ENCODE measurements at places on chromosomes 6 and 20.
A peak's percentile ranks its signal among the peaks of the same experiment; 100 is the strongest.

GRCh38 chr20:20225325-20226043 is 142.4 kb upstream of the INSM1 start:
- no peak for DNase-seq

- no peak for DNase-seq
Observed at GRCh38 chr6:109313139-109313538, 69.1 kb downstream of the CD164 start.

DNA sequence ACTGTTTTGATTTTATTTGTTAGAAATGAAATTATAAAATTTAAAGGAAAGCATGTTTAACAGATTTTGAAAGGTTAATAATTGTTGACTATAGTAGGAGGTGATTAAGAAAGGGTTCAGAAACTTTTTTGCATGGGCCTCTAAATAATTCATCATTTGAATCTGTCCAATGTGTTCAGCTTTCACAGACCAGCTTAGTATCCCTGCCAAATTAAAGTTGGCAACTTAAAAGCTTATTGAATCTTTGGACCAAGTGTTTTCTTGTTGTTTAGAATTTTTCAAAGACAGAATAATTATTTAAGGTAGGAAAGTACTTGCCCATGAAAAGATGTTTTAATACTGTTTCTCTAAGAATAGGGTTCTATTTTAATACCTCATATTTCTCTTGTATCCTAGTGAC is 466.0 kb downstream of the GJA1 start:
- peak; percentile 60 for DNase-seq

DNA sequence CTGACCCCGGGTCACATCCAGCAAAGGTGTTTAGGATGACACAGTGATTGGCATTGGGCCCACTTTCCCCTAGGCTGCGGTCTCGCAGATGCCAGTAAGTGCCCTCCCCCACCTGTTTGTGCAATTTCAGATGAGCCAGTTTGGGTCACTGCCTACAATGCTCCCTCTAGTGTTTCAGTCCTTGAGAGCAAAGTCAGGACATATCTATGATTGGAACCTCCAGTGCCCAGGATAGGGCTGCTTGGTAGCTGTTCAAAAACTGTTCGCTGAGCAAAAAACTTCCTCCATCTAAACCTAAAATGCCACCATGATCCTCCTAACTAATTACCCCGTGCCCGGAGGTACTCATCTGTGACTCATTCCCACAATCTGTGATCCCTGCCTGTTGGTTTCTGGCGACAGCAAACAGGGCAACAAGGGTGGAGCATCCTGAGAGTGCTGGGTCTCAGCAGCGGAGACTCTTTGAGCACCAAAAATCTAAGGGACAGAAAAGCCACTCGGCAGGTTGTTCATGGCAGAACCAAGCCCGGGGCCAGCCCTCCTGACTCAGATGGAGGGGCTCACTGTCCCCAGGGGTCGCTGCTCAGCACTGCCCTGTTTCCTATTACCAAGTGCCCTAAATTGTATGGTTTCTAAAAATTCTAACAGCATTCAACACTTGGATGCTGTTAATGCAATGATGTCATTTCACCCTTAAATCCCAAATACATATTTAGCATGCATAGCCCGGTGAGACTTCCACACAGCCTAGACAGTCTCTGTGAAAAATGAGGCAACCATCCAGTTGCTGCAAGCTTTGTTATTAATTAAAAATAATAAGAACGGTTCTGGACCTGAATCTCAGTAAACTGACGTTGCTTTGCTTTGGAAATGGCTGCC is 5.0 kb downstream of the VSX1 start:
- DNase-seq, result peak; percentile 52

DNA sequence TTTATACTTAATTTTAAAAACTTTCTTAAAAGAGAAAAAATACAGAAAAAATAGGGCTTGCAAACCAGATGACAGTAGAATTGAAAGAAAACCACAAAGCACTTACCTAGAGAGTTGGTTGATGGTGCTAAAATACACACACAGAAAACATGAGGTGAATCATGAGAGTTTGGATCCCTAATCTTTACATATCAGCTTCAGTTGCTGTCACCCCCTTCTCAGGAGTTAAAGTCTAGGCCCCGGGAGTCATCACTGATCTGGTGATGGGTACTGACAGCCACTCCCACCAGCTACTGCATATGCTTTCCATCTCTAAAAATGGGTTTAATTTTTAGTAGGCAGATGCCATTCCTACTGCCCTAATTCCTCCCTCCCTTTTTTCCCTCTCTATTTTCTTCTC is 16.7 kb downstream of the TSBP1 start:
- no peak for DNase-seq

GRCh38 chr6:119201480-119201879 is 123.0 kb upstream of the FAM184A start:
- no peak for DNase-seq

- DNase-seq, result no peak
Observed at GRCh38 chr20:62796699-62797491, 622 bp downstream of the MRGBP start.

GRCh38 chr6:127031511-127031910 is 87.0 kb upstream of the RSPO3 start:
- no peak for DNase-seq

DNA sequence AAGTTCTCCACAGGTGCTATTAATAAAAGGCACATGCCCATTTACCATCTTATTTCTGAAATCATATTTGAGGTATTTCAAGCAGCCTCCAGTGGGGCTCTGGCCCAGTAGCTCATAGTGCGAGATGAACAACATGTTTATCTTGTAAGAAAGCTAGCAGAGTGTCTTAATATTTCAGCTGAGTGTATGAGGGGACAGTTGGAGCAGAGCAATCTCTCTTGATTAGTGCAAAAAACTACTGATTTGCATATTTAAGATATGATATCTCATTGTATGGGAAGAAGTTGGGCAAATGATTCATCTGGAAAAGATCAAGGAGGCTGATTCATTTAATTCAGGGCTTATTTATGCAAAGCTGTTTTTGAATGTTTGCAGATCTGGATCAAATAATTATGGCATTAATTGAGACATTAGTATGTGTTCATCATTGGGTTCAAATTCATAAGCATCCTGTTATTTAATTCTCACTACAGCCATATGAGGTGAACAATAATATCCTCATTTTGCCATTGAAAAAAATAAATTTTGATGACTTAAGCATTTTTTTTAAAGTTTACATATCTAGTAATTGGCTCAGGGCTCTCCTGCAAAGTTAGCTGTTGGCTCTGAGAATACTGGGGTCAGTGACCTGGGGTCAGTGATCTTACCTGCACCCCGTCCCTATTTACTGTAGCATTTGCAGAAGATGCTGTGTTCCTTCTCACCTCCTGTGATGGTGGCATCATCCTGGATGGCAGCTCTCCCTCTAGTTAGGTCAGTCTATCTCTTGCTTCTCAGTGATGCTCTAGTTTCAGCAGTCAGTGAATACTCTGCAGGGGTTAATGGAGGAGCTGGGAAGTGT is 24.1 kb upstream of the GCLC start:
- no peak for DNase-seq

DNA sequence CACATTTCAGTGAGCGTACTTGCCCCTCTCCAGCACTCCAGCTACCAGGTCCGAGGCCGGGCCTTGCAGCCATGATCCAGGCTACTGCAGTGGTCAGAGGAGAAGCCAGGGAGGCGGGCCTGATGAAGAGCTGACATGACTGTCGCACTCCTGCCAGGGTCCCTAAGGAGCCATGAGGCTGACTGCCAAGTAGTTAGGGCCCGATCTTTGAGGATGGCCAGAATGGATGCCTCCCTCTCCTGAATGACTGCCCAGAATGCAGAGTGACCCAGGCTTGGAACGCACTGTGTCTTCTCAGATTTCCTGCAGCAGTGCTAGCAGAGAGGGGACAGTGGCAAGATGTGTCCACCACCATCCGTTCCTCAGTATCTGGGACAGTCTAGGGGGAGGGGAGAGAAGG is 24.7 kb upstream of the LRFN2 start:
- DNase-seq, result no peak

- no peak for DNase-seq
Observed at GRCh38 chr20:46192376-46192944, 74.3 kb downstream of the CD40 start.

DNA sequence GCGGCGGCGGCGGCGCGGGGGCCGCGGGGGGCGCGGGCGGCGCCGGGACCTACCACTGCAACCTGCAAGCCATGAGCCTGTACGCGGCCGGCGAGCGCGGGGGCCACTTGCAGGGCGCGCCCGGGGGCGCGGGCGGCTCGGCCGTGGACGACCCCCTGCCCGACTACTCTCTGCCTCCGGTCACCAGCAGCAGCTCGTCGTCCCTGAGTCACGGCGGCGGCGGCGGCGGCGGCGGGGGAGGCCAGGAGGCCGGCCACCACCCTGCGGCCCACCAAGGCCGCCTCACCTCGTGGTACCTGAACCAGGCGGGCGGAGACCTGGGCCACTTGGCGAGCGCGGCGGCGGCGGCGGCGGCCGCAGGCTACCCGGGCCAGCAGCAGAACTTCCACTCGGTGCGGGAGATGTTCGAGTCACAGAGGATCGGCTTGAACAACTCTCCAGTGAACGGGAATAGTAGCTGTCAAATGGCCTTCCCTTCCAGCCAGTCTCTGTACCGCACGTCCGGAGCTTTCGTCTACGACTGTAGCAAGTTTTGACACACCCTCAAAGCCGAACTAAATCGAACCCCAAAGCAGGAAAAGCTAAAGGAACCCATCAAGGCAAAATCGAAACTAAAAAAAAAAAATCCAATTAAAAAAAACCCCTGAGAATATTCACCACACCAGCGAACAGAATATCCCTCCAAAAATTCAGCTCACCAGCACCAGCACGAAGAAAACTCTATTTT is 2.0 kb downstream of the FOXC1 start:
- no peak for DNase-seq

DNA sequence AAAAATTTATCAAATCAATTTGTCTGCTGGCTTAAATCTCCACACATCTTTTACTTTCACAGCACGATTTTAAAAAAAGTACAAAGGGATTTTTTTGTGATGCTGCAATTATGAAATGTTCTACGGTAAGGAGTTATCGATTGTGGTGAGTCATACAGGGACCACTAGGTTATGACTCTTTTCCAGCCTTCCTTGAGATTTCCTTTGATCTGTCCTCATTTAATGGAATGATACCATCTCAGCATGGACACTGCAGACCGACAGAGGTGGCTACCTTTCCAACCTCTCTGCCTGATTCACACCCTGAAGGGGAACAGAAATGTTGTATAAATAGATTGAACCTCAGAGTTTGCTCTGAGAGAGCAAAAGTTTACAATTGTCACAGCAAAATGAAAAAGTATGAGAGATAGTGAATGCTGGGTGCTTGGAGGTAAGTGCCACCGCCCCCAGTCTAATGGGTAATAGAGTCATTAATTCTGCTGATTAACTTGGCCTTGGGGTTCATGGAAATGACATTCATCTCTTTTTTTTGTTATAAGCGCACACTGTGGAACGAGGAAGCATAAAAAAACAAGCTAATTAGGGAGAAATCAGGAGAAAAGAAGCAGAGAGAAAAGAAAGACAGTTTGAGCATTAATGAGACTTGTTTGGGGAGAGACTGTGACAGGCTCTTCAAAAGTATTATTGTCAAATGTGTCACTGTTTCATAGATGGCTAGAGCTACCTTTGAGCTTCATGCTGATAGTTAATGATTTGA is 306.0 kb downstream of the RNF144B start:
- no peak for DNase-seq

- DNase-seq, result no peak
Observed at GRCh38 chr20:24698706-24699206, 229.3 kb downstream of the SYNDIG1 start.

GRCh38 chr6:35305117-35305516 is 7.5 kb downstream of the DEF6 start:
- DNase-seq, result no peak

DNA sequence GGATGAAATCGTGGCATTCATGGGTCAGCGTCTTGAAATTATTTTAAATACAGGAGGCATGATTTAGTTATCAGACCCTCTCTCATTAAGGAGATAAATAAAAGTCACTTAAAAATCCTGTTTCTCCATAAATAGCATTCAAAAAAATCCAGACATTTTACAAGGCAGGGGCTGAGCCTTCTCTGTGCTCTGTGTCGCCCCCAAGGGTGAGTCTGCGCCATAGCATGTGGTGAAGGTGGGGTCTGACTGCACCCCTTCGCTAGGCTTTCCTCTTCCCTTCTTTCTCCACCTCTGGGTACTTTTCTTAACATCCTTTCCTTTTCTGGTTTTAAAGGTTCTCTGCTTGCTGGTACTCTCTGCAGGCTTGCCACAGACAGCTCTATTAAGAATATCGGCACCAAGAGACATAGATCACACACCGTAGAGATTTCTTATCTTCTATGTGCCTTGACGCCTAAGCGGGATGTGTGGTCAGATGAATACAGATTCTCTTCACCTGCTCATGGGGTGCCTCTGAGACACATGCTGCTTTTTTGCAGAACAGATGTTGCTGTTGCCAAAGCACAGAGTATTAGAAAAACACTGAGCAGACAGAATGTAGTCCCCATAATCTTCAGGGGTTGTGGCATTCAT is 20.1 kb upstream of the FAM209A start:
- no peak for DNase-seq
